Stimulated activated CD8-positive, alpha-beta memory T cell treated with anti-CD3 and anti-CD28 coated beads, Interleukin-7, amount 100 ng/mL, for 1 hour (primary cell): ENCODE measurements at places on chromosomes 11 and 22.

- no peak for DNase-seq
Observed at GRCh38 chr11:2549080-2549479, 104.3 kb downstream of the KCNQ1 start.

DNA sequence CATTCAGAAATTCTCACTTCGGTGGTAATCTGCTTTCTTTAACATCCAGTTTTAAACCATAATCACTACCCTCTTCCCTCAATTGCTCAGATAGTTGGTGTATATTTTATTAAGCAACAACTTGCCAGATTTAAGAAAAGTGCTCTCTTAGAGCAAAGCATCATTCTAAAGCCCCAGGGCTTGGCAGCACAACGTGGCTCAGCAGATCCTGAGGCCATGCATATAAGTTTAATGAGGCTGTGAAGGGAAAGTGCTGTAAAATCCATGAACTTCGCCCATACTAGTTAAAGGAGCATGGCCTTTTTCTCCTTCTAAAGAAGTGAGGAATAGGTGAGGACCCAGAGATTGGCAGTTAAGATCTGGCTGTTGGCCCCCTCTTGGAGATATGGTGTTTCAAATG is 482.3 kb upstream of the CCDC90B start:
- no peak for DNase-seq

- no peak for DNase-seq
Observed at GRCh38 chr22:36760786-36761185, 15.1 kb downstream of the IFT27 start.

DNA sequence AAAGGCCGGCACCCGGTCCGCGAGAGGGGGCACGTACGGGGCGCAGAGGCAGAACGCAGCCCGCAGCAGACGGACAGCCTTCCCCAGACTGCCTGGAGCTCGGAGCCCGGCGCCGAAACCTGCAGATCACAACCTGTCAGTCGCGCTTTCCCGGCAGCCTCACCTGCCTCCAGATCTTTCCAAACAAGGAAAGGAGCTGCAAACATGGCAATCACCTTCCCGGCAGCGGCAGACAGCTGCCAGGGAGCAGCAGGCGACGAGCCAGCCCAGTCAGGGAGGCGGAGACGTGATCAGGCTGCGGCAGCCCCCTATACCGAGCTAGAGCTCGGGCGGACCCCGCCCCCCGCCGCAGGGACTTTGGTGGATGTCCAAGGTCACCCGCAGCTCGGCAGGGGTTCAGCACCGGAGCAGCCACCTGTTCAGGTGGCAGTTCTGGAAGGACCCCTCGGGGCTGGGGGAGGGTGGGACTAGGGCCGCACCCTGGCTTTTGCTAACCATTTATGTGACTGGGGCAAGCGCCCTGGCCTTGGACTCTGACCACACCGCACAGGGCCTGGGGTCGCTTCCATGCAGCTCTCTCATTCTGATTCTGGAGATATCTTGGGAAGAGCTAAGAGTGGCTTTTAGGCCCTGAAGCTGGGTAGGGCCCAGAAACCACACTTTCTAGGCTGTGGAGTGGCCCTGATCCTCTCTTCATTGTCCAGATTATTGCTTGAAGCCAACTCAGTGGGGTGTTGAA is 143.8 kb downstream of the NECTIN1 start:
- no peak for DNase-seq

GRCh38 chr22:30867746-30868662 is 100.6 kb downstream of the MORC2 start:
- no peak for DNase-seq

DNA sequence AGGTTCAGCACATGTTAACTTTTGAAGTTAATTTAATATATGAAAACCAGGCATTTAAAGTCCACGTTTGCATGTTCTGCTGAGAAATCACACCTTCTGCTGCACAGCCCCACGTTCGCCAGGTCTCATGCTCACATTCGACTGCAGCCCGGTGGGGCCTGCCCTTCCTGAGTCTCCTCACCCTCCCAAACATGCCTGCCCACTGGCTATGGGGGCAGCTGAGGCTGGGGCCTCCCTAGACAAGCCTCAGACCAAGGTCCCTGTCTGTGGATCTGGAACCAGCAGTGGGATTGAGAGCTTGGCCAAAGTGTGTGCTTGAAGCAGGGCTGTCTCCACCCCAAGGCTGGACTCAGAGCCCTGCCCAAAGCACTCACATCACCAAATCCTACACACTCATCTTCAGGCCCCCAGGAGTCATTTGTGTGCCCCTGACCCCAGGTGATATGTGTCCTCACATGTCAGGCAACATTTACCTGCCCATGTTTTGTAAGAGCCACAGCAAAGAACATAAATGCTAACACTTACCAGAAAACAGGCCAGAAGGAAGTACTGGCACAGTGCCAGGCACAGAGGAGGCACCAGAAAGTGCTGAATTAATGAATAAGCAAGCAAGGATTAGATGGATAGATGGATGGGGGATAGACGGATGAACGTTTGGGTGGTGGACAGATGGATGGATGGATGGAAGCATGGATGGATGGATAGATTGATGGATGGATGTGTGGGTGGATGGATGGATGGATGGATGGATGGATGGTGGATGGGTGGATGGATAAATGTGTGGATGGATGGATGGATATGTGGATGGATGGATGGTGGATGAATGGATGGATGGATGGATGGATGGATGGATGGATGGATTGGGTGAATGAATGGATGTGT is 9.4 kb upstream of the FADD start:
- no peak for DNase-seq
